Gastroesophageal sphincter (tissue), 4 donors: ENCODE measurements at places on chromosomes 4 and X.

GRCh38 chrX:101160001-101160400 is 59.6 kb upstream of the DRP2 start:
- no peak for ATAC-seq

- peak; percentile 68 for ATAC-seq
Observed at GRCh38 chr4:8409264-8410065, 31.1 kb downstream of the ACOX3 start.

DNA sequence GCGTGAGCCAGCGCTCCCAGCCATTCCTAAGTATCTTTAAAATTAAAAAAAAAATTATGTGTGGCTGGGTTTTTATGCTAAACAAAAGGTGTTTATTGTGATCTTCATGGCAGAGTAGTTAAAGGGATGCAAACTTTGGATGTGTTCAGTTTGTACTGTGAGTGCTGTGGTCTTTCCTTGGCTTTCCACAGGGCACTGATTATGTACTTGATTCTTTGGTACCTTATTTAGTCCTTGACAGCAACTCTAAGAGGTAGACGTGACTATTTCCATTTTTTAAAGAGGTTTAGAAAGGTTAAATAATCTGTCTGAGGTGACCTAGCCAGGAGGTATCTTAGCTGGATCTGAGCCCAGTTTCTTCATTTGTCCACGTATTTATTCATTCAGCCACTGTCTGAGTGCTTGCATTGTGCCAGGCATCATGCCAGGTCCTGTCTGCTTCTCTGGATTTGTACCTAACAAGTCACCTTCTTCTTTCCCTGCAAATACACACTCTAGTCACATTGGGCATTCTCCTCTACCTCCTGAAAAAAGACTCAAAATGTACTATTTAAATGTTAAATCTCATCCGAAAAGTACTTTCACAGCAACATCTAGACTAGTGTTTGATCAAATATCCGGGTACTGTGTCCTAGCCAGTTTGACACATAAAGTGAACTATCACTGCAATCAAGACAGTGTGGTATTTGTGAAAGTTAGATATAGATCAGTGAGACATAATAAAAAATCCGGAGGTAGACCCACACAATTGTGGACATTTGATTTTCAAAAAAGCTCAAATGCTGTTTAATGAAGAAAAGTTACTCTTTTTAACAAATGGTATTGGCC is 31.5 kb downstream of the WWC2 start:
- ATAC-seq = no peak

DNA sequence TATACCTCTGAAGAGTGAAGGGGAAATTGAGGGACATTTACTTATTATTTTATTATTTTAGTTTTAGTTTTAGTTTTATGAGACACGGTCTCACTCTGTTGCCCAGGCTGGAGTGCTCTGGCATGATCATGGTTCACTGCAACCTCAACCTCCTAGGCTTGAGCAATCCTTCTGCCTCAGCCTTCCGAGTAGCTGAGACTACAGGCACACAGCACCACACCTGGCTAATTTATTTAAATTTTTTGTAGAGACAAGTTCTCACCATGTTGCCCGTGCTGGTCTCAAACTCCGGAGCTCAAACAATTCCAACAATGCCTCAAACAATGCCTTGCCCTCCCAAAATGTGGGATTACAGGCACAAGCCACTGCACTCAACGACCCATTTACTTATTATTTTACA is 68.4 kb upstream of the BMP2K start:
- ATAC-seq = no peak

DNA sequence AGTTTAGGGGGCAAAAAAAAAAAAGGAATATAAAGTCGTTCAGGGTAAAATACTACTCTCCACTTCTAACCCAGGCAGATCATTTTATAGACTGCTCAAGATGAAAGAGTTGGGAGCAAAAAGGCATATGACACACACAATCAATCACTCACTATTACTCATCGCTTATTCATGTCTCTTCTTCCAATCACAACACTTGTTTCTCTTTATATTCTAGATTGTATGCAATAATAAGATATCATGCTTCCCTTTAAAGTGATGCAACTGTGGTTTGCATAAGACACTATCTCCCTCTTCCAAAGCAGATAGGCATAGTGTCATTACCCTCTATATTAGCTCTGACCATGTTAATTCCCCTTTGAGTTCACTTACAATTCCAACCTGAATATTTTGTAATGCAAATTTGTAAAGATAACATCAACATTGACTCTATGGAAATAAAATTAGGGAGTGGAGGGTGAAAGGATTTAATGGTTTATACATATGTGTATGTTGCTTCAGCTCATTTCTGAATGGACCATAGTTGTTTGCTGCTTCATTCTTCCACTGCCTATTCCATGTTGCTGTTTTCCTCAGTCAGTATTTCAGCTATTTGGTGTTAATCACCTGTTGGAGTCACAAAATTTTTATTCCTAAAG is 154.9 kb upstream of the EPHA5 start:
- no peak for ATAC-seq

DNA sequence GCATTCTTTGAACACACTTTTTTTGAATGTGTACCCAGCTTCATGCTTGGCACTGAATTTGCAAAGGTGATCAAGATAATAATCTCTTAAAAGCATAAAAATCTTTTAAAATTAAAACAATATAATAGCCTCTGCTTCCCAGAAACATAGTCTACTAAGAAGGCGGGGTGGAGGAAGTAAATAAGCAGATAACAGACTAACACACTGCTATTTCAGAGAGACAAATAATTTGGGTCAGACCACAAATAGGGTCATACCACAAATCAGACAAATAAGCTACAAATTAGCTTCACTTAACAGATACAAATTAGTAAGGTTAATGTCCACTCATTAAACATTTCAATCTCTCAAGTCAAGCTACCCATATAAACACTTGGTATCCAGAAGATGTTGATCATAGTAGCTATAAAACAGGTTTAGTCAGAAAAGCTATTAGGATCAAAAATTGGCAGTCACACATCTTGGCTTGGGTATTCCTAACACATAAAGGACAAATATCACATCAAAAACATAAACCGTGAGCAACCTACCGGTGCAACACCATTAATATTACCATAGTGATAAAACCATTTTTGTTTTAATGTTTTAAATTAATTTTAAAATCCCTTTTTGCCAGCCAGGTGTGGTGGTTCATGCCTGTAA is 47.3 kb downstream of the PPP3CA start:
- no peak for ATAC-seq

GRCh38 chrX:16853537-16853936 is 16.6 kb downstream of the RBBP7 start:
- ATAC-seq = no peak

GRCh38 chr4:54842656-54843055 is 184.9 kb downstream of the KIT start:
- no peak for ATAC-seq

DNA sequence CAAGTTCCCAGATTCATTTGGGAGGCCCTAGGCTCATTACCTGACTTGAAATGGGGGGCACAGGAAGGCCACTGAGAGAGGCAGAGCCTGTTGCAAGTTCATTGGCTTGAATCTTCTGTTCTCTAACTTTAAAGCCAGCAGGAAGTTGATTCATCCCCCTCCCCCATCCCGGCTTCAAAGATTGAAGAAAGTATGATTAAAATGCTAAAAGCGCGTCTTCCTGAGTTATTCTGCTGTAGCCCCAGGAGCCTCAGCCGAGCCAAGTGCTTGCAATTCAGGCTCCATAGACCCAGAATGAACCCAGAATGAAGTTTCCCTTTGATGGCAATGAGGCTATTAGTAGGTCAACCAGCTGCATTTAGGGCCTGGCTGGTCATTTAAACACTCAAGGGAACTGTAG is 14.7 kb downstream of the CHST7 start:
- ATAC-seq = peak; percentile 66

- no peak for ATAC-seq
Observed at GRCh38 chr4:139416073-139416673, 37.7 kb upstream of the RAB33B start.

GRCh38 chr4:24662056-24662455 is 77.7 kb upstream of the DHX15 start:
- no peak for ATAC-seq

DNA sequence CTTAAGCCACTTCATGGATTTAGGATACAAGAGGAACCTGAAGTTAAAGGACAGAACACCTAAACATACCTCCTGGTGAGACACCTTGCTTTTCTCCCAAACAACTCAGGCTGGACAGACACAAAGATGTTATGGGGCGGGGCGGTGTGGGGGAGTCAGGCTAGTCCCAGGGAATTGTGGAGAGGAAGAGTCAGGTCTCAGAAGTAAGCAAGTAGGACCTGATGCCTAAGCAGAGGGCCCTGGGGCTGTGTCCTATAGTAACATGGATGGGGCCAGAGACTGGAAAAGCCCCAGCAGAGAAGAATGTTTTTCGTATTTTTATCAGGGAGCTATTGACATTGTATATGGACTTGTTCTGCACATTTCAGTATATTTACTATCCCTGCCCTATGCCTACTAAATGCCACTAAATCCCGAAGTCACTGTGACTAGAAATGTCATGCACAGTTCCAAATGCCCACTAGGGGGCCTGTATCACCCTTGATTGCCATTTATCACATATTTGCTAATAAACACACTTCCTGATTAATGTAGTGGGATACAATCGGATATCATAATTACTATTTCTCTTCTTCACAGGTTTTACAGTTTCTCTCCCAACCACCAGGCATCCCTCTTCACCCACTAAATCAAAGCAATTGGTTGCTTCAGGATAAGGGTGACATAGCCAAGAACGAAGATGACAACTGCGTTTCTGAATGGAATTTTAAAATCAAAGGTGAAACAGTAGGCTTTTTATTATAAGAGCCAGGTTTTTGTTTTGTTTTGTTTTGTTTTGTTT is 23.8 kb upstream of the ARHGAP10 start:
- peak; percentile 34 for ATAC-seq

- no peak for ATAC-seq
Observed at GRCh38 chrX:150984169-150984824, 1.2 kb downstream of the HMGB3 start.

DNA sequence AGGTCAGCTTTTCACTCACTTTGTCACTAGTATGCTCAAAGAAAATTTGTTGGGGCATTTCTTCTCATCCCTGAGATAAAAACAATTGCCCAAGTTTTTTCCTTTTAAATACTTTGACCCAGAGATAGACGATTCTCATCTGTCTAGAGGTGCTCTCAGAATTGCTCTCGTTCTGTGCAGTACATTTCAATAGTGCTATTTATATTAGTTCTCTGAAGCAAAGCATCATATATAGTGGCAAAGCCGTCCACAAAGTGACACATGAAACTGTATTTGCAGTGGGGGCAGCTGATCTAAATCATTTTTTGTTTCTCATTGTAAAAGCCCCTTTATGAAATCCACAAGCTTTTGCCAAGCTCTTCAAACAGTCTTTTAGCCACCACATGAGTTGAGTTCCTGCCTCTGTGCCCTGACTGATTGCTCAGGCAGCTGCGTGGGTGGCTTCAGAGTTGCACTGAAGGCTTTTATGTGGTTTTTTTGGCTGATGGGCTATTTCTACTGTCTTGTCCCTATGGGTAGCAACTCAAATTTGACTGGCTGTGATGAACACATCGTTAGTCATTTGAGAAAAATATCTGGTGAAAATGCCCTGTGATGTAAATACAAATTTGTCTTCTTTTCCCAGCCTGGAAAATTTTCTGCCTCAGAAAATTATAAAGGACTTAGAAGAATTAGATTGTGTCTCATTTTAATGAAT is 119.1 kb upstream of the OTUD4 start:
- ATAC-seq = no peak

DNA sequence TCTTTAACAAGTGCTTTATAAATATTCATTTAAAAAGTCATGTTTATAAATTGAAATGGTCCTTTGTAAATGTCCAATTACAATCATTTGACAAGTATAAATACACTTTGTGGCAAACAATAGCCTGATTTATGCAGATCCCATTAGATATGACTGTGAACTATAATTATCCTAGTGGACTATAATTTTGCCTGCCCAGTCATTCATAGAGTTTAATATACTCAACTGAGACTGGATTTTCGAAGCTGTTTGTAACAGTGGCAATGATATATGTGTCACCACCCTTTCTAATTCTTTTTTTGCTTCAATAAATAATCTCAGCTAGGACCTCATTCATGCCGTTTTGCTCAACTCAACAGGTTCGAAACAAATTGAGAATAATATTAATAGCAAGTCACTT is 732.0 kb downstream of the PCDH18 start:
- ATAC-seq = no peak

- no peak for ATAC-seq
Observed at GRCh38 chrX:81201071-81201470, 642 bp downstream of the HMGN5 start.

DNA sequence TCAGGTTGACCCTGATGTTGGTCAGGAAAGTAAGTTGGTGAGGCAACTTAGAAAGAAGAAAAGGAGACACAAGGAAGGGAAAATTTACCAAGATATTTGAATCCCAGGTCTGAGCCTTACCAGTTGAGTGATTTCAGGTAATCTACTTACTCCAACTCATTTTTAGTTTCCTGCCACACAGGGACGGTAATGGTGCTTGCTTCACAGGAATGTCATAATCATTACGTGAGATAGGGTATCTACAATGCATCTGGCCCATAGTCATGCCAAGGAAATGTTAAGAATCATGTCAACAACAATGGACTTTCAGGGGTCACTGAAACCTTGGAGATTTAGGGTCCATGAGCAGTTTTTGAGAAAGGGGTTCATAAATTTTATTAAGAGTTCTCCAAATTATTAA is 195.4 kb upstream of the HHIP start:
- ATAC-seq = no peak

DNA sequence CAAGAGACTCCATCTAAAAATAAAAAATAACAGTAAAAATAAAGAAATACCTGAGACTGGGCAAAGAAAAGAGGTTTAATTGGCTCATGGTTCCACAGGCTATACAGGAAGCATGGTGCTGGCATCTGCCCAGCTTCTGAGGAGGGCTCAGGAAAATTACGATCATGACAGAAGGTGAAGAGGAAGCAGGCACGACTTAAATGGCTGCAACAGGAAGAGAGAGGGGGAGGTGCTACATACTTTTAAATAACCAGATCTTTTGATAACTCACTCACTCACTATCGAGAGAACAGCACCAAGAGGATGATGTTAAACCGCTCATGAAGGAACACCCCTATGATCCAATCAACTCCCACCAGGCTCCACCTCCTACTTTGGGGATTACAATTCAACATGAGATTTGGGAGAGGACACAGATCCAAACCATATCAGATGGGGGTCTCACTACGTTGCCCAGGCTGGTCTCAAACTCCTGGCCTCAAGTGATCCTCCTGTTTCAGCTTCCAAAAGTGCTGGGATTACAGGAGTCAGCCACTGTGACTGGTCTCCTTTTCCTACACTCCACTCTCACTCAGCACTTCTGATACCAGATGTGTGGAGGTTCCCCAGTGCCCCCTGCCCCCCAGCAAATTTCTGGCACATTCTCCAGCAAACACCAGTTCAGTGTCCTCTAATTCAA is 11.9 kb upstream of the ZNF157 start:
- ATAC-seq = no peak

GRCh38 chrX:46327566-46328115 is 217.6 kb downstream of the ZNF674 start:
- no peak for ATAC-seq

GRCh38 chr4:73684097-73684496 is 56.3 kb upstream of the CXCL8 start:
- ATAC-seq = no peak

DNA sequence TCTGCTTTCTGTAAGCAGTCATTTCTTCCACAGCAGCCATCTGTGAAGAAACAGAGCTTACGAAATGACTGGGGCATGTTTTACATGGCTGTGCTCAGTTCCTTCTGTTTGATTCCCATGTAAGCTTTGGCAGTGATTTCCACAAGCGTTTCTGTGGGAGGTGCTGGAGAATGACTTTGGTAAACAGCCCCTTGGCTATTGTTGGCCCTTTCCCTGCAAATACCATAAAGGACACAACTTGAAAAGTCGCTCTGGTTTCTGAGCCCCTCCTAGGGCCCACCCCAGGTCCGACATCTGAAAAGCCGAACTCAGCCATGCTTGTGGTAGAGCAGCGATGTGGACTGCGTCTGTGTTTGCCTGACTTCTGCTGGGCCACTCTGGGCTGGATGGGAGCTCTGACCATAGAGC is 3.7 kb downstream of the LIMCH1 start:
- peak; percentile 32 for ATAC-seq
